ENCODE measurements at places on chromosomes 5 and 9. TPM values are rescaled to one million over a fixed set of nuclear protein-coding genes. Genes with fewer than 3 reads are reported as not detected.

DNA sequence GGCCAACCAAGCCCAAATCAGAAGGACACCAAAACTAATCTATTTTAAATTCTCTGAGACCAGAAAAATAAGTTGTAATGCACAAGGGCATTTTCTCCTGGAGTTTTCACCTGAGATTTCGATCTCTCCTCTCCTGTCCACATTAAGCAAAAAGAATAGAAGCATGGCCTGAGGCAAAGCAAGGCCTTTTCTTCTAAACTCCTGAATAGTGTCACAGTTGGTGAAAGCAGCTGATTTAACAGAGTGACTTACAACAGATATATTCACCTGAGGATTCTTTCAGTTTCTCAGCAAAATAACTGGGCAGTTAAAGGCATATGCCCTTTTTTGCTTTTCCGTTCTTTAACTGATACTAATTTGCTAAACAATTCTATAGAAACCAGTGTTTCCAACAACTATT lies 547.7 kb downstream of the EFNA5 start:
- H3K27me3 ChIP-seq = no peaks in the 10 kb centered on the region
- H3K36me3 ChIP-seq = no peaks in the 10 kb centered on the region
- no peak for DNase-seq
- H3K4me1 ChIP-seq = no peaks in the 10 kb centered on the region
- H3K4me3 ChIP-seq = no peak overlapping the region

DNA sequence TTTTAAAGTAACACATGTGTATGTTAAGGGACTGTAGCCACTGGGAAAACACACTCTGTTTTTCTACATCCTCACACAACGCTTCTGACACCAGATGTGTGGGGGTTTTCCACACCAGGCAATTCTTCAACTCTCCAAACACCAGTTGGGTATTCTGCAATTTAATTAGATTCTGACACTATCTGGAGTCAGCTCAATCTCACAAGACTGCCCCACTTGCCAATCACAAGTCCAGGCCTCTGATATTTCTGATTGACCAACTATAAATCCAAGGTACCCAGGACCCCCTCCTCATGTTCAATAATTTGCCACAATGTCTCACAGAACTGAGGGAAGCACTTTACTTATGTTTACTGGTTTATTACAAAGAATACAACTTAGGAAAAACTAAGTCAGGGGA lies 60.5 kb upstream of the CTXN3 start:
- DNase-seq = no peak
- no peaks in the 10 kb centered on the region for H3K36me3 ChIP-seq
- H3K4me3 ChIP-seq = no peak overlapping the region
- H3K27ac ChIP-seq = no peak overlapping the region
- no peaks in the 10 kb centered on the region for H3K27me3 ChIP-seq

DNA sequence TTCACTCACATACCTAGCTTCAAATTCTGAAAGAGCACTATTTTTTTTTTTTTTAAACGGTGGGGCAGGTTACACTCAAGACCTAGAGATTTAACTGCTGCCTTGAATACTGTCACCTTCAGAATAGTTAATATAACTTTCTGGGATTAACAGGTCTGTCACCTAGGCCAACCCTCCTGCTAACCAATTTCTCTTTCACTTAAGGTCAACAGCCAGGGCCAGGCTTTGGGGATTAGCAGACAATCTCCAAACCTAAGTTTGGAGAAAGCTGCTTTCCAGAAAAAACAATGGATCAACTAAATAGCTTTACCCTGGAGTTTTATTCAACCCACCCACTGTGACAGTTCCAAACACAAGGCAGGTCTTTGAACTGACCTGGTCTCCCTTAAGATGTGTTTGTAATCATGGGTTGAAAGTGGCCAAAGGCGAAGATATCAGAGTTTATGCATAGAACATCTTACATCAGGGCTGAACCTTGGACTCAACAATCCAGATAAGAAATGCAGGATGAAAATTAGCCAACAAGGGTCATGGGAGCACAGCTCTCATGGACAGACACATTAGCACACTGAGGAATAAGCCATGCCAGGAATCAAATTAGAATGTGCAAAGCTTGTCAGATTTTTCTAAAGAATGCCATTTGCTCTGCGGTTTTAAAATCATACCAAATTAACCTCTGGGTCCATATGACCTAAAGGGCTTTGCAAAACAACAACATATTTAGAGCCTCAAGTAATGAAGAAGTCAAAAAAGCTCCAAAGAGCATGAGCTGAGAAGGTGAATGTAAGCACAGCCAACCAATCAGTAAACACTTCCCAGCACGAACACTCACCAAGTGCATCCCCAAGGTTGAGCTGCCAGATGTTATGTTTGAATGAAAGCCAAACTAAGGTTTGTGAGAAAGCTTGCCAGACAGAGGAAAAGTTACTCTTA lies 538.5 kb upstream of the DMAC1 start:
- no peaks in the 10 kb centered on the region for H3K4me1 ChIP-seq
- no peak for DNase-seq
- H3K27ac ChIP-seq = no peak overlapping the region
- H3K36me3 ChIP-seq = no peaks in the 10 kb centered on the region
- no peaks in the 10 kb centered on the region for H3K27me3 ChIP-seq

- no peak for DNase-seq
- H3K27me3 ChIP-seq = no peaks in the 10 kb centered on the region
- no peaks in the 10 kb centered on the region for H3K36me3 ChIP-seq
- peak overlapping the region; percentile 10 for H3K27ac ChIP-seq
- H3K4me1 ChIP-seq = peaks cover 16% of the 10 kb centered on the region
- H3K4me3 ChIP-seq = no peak overlapping the region
These were observed 187.4 kb downstream of the MAN2A1 start for GRCh38 chr5:109876941-109877669.

- H3K27ac ChIP-seq = no peak overlapping the region
- H3K36me3 ChIP-seq = no peaks in the 10 kb centered on the region
- H3K4me3 ChIP-seq = no peak overlapping the region
- no peaks in the 10 kb centered on the region for H3K4me1 ChIP-seq
- no peak for DNase-seq
These were observed 64.2 kb upstream of the SELENOP start for GRCh38 chr5:42875785-42876374.

DNA sequence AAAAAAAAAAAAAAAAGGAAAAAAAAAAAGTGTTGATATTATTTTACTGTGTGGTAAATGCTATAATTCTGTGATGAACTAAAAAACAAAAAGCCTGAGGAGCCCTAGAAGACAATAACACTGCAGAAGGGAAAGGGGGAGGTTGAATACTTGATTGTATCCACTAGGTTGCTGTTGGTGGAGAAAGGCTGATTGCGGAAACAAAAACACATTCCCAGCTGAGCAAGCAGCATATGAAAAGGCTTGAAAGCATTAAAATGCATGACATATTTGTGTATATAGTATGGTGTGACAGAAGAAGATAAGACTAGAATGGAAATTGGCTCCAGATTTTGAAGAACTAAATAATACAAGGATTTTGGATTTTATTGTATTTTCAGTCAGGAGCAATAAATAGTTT lies 8.9 kb downstream of the RABGAP1 start:
- H3K4me1 ChIP-seq = peaks cover 45% of the 10 kb centered on the region
- DNase-seq = no peak
- no peak overlapping the region for H3K27ac ChIP-seq
- no peaks in the 10 kb centered on the region for H3K27me3 ChIP-seq
- no peak overlapping the region for H3K4me3 ChIP-seq
- H3K36me3 ChIP-seq = peaks cover 20% of the 10 kb centered on the region

- DNase-seq = no peak
- H3K4me3 ChIP-seq = no peak overlapping the region
These were observed 34.0 kb downstream of the ZNF618 start for GRCh38 chr9:113910036-113910639.

The TXNDC8 gene
- total RNA-seq = not detected

Measured in PC-9 (cell line).